ENCODE measurements at places on chromosomes 7 and 10.

- peaks cover 18% of the 10 kb centered on the region for H3K36me3 ChIP-seq
- peaks cover 68% of the 10 kb centered on the region for H3K4me1 ChIP-seq
- H3K27ac ChIP-seq: peak overlapping the region; percentile 83
- peak; percentile 56 for DNase-seq
- H3K4me3 ChIP-seq: peak overlapping the region; percentile 85
Observed at GRCh38 chr10:35336921-35337823, 863 bp downstream of the CCNY start.

- DNase-seq: no peak
- H3K27me3 ChIP-seq: peaks cover 21% of the 10 kb centered on the region
- H3K36me3 ChIP-seq: no peaks in the 10 kb centered on the region
- H3K4me3 ChIP-seq: no peak overlapping the region
- peaks cover 3% of the 10 kb centered on the region for H3K4me1 ChIP-seq
- H3K27ac ChIP-seq: no peak overlapping the region
Observed at GRCh38 chr7:1285556-1286301, 53.1 kb downstream of the UNCX start.

GRCh38 chr10:62597226-62597625, 207.3 kb upstream of the ADO start:
- no peak overlapping the region for H3K4me3 ChIP-seq
- DNase-seq: no peak
- no peak overlapping the region for H3K27ac ChIP-seq

GRCh38 chr7:43553999-43554398, 28.9 kb upstream of the STK17A start:
- H3K4me1 ChIP-seq: peaks cover 18% of the 10 kb centered on the region
- no peaks in the 10 kb centered on the region for H3K27me3 ChIP-seq
- no peak overlapping the region for H3K4me3 ChIP-seq
- DNase-seq: no peak
- peak overlapping the region; percentile 17 for H3K27ac ChIP-seq

- H3K36me3 ChIP-seq: peaks cover 18% of the 10 kb centered on the region
- DNase-seq: peak; percentile 24
- peak overlapping the region; percentile 29 for H3K27ac ChIP-seq
- peaks cover 32% of the 10 kb centered on the region for H3K4me1 ChIP-seq
Observed at GRCh38 chr7:44608916-44609648, 2.7 kb downstream of the OGDH start.

DNA sequence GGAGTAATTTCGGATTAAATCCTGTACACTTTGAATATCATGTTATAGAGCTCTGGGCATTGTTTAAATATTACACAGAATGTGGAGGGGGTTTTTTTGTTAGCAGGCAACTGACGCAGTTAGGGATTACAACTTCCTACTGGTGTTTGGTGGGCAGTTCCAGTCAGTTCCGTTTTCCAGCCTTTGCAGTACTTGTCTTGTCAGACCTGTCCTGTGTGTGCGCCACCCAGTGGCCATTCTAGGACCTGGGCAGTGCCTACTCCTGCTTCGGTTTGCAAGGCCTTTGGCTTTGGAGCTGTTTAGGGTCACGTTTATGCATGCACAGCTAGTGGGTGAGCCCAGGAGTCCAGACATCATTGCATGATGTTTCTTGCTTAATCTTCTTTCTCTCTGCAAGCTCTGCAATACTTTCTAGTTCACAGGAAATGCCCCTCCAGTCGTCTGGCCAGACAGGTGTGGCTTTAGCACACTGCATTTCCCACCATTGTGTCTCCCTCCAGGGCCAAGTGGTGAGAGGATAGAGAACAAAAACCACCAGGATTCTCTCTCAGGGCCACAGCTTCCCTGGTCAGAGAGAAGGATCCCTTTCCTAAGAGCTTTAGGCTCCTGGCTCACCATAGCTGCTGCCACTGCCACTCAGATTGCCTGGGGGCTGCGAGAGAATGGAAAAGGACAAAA, 96.5 kb upstream of the TARP start:
- H3K36me3 ChIP-seq: no peaks in the 10 kb centered on the region
- H3K27ac ChIP-seq: peak overlapping the region; percentile 79
- H3K27me3 ChIP-seq: no peaks in the 10 kb centered on the region
- H3K4me3 ChIP-seq: peak overlapping the region; percentile 46
